ENCODE measurements at places on chromosomes 13 and 19. TPM values are rescaled to one million over a fixed set of nuclear protein-coding genes. Genes with fewer than 3 reads are reported as not detected.
A peak's percentile ranks its signal among the peaks of the same experiment; 100 is the strongest.

GRCh38 chr19:44808463-44809371 lies at the start of gene BCAM:
Gene BCAM (plus strand): TSS chr19:44809103. CDS start chr19:44809125, 22 bp downstream.
- peak; percentile 48 for DNase-seq

DNA sequence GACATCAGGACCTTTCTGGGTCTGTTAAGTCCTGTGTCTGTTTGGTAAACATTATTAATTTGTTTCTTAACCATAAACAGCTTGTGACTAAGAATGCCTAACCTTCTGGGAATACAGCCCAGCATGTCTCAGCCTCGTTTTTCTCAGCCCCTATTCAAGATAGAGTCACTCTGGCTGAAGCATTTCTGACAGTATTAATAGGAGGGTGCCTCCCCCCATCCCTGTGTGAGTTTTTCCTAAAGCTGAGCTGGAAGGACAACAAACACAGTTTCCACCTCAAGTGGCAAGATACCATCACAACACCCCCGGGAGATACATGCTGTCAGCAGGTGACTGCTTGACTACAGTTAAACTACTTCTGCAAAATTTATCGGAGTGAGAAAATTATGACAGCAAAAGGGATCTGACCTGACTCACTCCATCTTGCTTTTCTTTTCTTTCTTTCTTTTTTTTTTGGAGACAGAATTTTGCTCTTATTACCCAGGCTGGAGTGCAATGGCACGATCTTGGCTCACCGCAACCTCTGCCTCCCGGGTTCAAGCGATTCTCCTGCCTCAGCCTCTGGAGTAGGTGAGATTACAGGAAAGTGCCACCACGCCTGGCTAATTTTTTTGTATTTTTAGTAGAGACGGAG lies 59.3 kb upstream of the ABCC4 start:
- DNase-seq, result no peak

- DNase-seq, result no peak
These were observed 33.5 kb downstream of the DOCK9 start for GRCh38 chr13:98944336-98944735.

DNA sequence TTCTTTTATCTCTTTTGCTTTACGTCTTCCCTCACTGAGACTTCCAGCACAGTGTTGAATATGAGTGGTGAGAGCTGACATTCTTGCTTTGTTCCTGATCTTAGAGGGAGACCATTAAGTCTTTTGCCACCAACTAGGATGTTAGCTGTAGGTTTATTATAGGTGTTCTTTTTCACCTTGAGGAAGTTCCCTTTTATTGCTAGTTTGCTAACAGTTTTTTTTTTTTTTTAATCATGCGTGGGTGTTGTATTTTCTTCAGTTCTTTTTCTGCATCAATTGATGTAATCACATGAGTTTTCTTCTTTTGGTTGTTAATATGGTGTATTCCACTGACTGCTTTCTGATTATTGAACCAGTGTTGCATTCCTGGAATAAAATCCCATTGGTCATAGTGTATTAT lies 21.1 kb downstream of the AP1M1 start:
- DNase-seq, result no peak

- DNase-seq, result no peak
These were observed 6.6 kb upstream of the CDX2 start for GRCh38 chr13:27975564-27976361.

DNA sequence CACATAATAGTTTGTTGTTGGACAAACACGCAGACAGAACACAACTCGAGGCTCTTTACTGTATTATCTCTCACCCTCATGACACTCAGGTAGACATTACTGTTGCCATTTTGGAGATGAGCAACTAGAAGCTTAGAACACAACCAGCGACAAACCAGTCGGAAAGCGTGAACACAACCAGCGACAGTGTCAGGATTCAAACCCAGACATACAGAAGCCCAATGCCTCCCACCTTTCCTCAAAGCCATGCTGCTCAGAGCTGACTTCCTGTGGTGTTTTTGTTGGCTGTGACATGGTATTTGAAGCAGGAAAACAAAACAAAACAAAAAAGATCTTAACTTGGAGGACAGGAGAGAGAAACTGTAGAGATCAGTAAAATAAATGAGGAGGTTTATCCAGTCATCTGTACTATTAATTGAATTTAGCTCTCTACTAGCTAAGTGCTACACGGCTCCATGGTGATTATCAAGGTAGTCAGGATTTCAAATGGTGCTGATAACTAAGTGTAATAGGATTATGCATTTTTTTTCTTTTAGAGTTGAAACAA lies 92.1 kb downstream of the STARD13 start:
- peak; percentile 47 for DNase-seq

Gene TMEM59L
- total RNA-seq, result 0.26 TPM

Gene KPTN
- 8.5 TPM for total RNA-seq

Gene NEK3
- 13.8 TPM for total RNA-seq

Gene PTGIR
- not detected for total RNA-seq

Gene KLK3
- total RNA-seq, result not detected

Gene OR4F17
- total RNA-seq, result not detected

Gene EPS8L1
- 2.2 TPM for total RNA-seq

Measured in LHCN-M2 (cell line).